ENCODE measurements at places on chromosomes 13 and 19. TPM values are rescaled to one million over a fixed set of nuclear protein-coding genes. Genes with fewer than 3 reads are reported as not detected.
A peak's percentile ranks its signal among the peaks of the same experiment; 100 is the strongest.

DNA sequence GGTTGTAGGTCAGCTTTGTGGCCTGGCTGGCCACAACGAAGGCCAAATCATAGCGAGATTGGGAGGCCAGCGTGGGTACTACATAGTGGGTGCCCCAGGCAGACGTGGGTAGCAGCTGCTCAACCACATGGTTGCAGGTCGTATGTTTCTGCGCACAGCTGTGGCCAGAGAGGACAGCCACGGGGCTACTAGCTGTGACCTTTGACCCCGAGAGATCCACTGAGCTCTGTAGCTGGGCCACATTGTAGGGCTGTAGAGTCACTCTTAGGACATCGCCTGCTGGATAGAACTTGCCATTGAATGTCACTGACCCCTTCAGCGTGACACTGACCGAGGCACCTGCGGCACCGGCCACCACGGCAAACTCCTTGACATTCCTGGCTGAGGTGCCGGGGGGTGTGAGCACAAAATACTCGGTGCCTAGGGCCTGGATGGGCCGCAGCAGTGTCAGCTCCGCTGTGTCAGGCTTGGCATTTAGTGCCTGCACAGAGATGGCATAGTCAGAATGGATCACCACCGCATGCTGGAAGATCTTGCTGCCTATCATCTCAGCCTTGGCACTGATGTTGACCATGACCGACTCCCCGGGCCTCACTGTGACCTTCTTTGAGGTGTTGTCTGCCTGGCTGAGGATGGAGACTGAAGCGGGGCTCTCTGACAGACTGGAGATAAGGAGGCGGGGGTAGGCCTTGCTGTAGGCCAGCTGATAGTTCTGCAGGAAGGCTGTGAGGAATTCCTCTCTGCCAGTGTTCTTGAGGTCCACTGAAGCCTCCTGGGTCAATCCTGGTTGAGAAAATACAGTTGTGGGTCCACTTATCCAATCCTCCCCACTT lies 6.7 kb downstream of the FCGBP start:
- DNase-seq, result no peak

DNA sequence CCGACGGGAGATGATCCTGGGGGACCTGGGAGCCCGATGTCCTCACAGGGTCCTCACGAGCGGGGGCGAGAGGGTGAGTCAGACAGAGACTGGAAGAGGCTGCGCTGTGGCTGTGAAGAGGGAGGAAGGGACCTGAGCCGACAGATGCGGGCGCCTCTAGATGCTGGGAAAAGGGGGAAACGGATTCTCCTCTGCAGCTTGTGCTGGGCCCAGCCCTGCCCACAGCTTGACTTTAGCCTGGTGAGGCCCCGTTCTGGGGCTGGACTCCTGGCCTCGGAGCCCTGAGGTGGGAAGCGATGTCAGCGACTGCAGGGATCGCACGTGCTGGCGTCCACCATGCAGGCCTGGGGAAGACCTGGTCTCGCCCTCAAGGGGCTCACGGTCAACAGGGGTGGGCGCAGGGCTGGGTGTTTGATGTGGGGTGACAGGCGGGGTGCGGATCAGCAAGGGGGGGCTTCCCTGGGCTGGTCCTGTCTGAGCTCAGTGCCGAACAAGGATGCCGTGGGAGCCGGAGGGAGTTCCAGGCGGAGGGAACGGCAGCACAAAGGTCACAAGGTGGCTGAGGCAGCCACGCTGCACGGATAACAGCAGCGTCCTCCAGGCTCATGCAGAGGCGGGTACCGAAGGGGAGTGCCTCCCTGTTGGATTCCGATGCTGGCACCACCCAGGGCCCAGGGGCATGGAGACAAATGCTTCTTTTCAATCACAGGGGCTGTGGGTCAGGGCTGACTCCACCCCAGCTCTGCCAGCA lies 31.8 kb downstream of the PIP5K1C start:
- no peak for DNase-seq

DNA sequence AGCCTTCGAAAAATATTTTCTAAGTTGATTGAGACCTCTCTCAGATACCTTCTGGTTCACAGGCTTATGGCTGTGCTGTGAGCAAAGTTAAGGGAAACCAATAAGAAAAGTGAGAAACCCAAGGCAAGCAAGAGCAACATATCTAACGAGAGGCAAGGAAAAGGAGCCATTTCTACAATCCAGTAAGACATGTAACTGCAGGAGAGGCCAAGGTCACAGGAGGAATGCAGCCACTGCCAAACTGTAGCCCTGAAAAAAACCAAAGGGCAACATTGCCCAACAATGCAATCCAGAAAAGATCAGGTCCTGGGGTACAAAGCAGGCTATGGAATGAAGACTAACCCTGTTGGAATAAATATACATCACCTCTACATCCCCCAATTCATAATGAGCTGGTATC lies 21.3 kb downstream of the SCGB2B2 start:
- DNase-seq, result no peak

DNA sequence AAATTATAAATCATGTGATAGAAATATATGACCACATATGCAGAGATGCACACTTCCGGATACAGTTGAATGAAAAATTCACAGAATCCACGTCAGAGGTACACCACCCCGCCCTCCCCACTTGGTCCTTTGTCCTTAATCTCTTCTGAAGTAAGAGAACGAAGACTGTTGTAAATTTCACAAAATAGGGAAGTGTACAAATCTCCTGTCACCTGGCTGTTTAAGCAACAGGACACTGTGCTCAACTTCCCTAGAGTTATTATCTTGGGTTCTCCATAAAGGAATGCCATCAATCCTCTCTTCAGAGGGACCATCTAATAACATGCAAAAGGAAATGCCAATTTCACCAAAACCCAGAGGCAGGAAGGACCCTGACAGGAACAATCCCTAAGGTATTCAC lies 10.5 kb upstream of the CEACAM6 start:
- no peak for DNase-seq

- no peak for DNase-seq
These were observed 27.1 kb downstream of the ELAVL1 start for GRCh38 chr19:7978179-7978825.

DNA sequence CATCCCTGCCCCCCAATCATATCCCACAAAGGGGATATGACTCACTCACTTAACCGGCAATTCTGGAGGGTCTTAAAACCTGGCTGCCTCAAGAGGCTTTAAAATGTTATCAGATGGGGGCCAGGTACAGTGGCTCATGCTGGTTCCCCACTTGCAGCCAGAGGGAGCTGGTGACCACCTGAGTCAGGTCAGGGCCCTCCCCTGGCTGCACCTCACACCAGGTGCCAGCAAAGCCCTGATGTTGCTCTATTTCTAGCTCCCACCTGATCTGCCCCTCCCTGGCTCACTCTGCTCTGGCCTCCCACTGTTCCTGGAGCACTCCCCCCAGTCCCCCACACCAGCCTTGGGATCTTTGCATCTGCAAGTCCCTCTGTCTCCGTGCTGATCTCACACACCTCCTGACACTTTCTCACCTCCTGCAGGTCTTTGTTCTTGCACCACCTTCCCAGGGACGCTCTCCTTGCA lies 14.2 kb downstream of the HPN start:
- DNase-seq, result no peak

- peak; percentile 47 for DNase-seq
These were observed 1.5 kb downstream of the CEBPA start for GRCh38 chr19:33300894-33301143.

The TTC9B gene
- not detected for total RNA-seq

The CBLC gene
- total RNA-seq, result 15.7 TPM

The CD37 gene
- 2.9 TPM for total RNA-seq

The OLFM2 gene
- 42.6 TPM for total RNA-seq

All from breast epithelium (tissue), 4 donors.